ENCODE measurements at places on chromosomes 7 and 10. TPM values are rescaled to one million over a fixed set of nuclear protein-coding genes. Genes with fewer than 3 reads are reported as not detected.

- H3K27me3 ChIP-seq = no peaks in the 10 kb centered on the region
- H3K4me3 ChIP-seq = no peak overlapping the region
- no peak overlapping the region for H3K27ac ChIP-seq
- no peak for DNase-seq
- H3K36me3 ChIP-seq = no peaks in the 10 kb centered on the region
These were observed 212.4 kb upstream of the GALNT17 start for GRCh38 chr7:70919481-70920073.

- no peaks in the 10 kb centered on the region for H3K36me3 ChIP-seq
- peaks cover 13% of the 10 kb centered on the region for H3K27me3 ChIP-seq
- H3K27ac ChIP-seq = no peak overlapping the region
- H3K4me3 ChIP-seq = peak overlapping the region; percentile 17
- peak; percentile 27 for DNase-seq
These were observed 165.9 kb upstream of the PPP1R3A start for GRCh38 chr7:114084472-114085312.

- no peak overlapping the region for H3K27ac ChIP-seq
- H3K4me1 ChIP-seq = no peaks in the 10 kb centered on the region
- no peak for DNase-seq
- H3K4me3 ChIP-seq = no peak overlapping the region
- no peaks in the 10 kb centered on the region for H3K36me3 ChIP-seq
These were observed 279.6 kb downstream of the PTPRN2 start for GRCh38 chr7:158308001-158308400.

DNA sequence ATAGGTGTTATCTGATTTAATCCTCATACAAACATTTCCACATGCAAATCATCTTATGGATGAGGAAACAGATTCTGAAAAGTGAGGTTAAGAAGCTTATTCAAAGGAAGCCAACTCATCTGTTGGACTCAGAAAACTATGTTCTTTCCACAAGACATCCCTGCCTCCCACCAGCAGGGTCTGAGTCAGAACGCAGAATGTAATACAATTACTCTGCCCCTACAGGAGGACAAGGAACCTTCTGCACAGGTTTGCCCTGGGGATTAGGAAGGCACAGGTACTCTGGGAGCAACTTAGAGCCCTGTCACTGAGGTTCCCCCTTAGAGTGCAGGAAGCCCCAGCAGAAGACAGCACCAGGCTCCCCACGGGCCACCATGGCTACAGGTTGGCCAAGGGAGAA is 255.7 kb downstream of the TNS3 start:
- H3K4me3 ChIP-seq = no peak overlapping the region
- DNase-seq = peak; percentile 47
- H3K27ac ChIP-seq = peak overlapping the region; percentile 80
- H3K4me1 ChIP-seq = peaks cover 43% of the 10 kb centered on the region
- H3K27me3 ChIP-seq = no peaks in the 10 kb centered on the region

- DNase-seq = no peak
- no peaks in the 10 kb centered on the region for H3K27me3 ChIP-seq
- H3K36me3 ChIP-seq = no peaks in the 10 kb centered on the region
- no peak overlapping the region for H3K4me3 ChIP-seq
These were observed 287.4 kb downstream of the CELF2 start for GRCh38 chr10:11304906-11305585.

DNA sequence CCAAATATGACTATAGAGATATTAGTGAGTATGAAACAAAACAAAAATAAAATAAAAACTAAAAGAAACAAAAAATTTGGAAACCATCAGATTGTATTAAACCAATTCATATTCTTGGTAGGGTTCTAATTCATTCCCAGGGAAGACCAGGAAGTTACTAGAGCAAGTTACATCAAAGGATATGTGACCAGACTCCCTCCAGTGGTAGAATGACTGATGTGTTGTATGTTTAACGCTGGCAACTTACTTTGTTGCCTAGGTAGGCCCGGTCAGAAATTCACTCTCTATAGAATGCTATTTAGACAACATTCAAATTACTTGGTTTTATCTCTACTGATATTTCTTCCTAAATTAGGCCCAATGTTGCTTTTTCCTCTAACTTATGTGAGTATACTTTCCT is 5.2 kb downstream of the PHYHIPL start:
- DNase-seq = peak; percentile 51
- H3K4me1 ChIP-seq = peaks cover 4% of the 10 kb centered on the region
- H3K36me3 ChIP-seq = no peaks in the 10 kb centered on the region

DNA sequence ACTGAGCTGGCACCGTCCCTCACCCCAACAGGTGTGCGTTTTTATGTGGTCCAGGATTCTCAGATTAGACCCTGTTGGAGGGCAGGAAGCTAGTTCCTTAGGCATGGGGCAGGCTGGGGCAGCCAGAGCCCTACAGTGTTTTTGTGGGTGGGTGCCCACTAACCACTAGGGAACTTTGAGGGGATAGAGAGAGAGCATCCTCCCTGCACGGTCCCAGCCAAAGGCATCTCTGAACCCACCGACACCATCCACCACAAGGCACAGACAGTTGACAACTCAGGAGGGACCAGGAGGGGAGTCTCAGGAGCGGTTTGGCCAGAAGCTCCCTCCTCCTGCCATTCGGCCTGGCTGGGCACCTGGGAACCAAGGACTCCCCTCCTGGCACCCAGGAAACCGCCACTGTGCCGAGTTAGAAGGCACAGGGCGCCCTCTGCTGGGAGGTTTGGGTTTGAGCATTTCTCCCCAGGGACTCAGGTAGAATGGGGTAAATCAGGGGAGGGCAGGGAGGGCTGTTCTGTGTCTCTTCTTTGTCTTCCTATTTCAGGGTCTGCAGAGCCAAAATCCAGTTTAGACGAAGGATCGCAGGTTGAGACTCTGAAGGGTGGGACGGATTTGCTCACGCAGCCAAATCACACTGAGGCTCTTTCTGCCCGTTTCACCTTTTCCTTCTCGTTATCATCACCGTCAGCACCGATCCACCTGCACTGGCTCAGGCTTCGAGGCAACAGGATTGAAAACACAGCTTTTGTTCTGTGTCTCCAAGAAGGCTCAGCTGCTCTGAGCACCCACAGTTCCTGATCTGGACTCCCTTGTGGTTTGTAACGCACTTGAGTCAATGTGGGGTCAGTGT is 84.8 kb upstream of the COL13A1 start:
- H3K27me3 ChIP-seq = no peaks in the 10 kb centered on the region
- peak; percentile 86 for DNase-seq

- H3K4me1 ChIP-seq = no peaks in the 10 kb centered on the region
- DNase-seq = no peak
- no peak overlapping the region for H3K4me3 ChIP-seq
- no peaks in the 10 kb centered on the region for H3K27me3 ChIP-seq
- no peak overlapping the region for H3K27ac ChIP-seq
- H3K36me3 ChIP-seq = no peaks in the 10 kb centered on the region
These were observed 787.0 kb upstream of the C7orf33 start for GRCh38 chr7:147803606-147804005.

DNA sequence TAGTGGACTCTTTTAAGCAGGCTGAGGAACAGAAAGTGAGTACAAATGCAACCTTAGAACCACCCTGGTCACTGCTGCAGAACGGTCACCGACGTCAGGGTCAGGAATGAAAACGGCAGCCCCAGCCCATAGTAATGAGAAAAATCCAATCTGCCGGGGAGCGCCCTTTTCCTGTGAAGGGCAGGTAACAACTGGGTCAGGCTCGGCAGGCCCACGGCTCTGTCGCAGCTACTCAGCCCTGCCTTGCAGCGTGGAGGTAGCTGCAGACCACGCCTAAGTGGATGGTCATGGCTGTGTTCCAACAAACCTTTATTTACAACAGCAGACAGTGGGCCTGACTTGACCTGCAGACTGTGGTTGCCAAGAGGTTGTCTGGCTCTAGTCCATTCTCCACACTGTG is 563.2 kb downstream of the DNAJB6 start:
- H3K36me3 ChIP-seq = no peaks in the 10 kb centered on the region
- no peak overlapping the region for H3K27ac ChIP-seq
- no peaks in the 10 kb centered on the region for H3K27me3 ChIP-seq
- no peak overlapping the region for H3K4me3 ChIP-seq
- DNase-seq = no peak

GRCh38 chr7:114155116-114156110 is 236.6 kb upstream of the PPP1R3A start:
- no peaks in the 10 kb centered on the region for H3K4me1 ChIP-seq
- no peak for DNase-seq
- no peaks in the 10 kb centered on the region for H3K27me3 ChIP-seq

DNA sequence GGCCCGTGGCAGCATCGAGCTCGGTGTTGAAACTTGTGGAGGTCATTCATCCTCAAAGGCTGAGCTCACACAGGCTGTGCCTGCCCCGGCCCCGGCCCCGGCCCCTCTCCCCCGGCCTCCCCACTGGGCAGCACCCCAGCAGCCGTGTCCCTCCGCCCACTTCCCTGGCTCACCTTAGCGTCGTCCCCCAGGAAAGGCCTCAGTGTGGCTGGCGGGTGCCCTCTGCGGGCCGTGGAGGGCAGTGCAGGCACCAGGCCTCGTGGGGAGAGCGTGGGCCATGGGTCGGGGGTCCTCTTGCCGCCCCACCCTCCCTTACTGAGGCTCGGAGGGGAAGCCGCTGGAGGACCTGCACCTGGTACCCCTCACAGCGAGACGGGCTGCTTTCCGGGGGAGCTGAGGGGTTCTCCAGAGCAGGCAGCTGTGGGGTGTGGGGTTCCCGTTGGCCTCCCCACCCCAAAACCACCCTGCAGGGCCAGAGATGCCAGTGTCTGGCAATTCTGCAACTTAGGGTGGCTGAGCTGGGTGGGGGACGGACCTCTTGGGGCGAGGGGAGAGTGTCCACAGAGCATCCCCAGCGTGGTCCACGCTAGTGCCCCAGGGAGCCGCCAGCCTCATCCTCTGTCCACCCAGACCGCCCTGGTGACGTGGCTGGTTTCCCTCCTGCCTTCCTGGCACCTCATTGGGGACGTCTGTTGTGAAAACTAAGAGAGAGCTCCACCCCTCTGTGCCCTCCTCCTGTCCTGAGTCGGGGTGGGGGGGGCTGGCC is 44.2 kb upstream of the DPYSL4 start:
- no peak overlapping the region for H3K4me3 ChIP-seq
- DNase-seq = peak; percentile 78
- no peaks in the 10 kb centered on the region for H3K27me3 ChIP-seq
- H3K4me1 ChIP-seq = no peaks in the 10 kb centered on the region

ACBD7 gene
- 9.7 TPM for total RNA-seq

All from Caco-2 (cell line).